ENCODE measurements at places on chromosomes 4 and X.

DNA sequence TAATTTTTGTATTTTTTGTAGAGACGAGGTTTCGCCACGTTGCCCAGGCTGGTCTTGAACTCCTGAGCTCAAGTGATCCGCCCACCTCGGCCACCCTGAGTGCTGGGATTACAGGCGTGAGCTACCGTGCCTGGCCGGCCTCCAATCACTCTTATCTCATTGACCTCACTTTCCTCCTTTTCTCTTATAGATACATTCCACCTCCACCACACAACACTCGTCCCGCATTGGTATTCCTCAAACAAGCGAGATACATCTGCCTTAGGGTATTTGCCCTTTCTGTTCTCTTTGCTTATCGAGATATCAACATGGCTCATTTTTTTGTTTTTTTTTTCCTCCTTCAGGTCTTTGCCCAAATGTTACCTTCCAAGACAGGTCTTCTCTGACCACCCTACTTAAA is 1.8 kb upstream of the PRPS1 start:
- DNase-seq, result no peak

- no peak for DNase-seq
Observed at GRCh38 chrX:70437011-70437410, 7.6 kb upstream of the DLG3 start.

DNA sequence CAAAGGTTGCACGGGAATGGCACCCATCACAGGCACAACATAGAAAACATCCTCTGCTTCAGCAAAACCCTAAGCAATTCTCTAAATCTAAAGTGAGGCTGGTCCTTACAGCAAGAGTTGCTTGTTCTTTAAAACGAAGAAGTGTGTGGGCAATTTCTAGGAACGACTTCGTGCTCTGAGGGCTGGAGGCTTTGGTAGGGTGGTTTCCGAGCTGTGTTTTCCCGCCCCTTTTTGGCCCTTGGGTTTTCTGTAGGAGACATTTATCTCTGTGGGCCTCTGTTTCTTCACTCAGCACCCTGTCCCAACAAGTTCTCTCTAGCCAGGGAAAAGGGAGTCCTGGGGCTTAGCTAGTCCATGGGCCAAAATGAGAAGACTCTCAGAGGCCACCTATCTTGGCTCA is 84.2 kb downstream of the SLC2A9 start:
- DNase-seq, result no peak

- no peak for DNase-seq
Observed at GRCh38 chr4:100690812-100691211, 173.0 kb upstream of the EMCN start.

- DNase-seq, result no peak
Observed at GRCh38 chr4:111433441-111433840, 711.8 kb upstream of the FAM241A start.

DNA sequence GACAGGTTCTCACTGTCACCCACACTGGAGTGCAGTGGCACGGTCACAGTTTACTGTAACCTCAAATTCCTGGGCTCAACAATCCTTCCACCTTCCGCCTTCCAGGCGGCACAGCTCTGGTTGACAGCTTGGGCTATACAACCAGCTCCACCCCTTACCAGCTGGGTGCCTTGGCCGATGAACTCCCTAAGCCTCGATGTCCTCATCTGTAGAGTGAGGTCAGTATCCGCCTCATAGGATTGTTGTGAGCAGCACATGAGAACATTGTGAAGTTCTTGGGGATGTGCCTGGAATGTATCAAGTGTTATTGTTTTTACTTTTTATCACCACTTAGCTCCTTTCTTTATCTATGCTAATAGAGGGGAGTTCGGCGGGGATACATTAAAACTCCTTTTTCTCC is 23.3 kb downstream of the UCHL1 start:
- DNase-seq, result no peak

GRCh38 chr4:66123831-66124413 is 453.6 kb upstream of the EPHA5 start:
- no peak for DNase-seq

DNA sequence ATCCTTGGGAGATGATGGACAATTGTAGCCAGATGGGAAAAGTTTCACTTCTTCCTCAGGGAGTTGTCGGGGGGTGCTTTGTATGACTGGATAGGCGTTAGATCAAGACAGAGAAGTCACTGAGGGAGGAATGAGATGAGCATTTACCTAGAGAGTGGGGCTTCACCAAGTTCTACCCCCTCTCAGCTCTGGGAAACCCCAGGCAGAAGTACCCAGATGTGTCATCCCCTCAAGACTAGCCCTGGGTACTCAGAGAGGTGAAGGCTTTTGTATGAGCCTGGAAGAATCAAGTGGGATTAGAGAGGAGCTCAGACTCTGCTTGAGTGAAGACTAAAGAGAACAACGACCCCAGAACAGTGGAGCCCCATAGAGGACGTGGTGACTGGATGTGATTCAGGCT is 1.9 kb downstream of the MAGEB1 start:
- DNase-seq, result no peak

GRCh38 chr4:37687194-37687562 is 1.0 kb upstream of the RELL1 start:
- DNase-seq, result no peak

- DNase-seq, result no peak
Observed at GRCh38 chr4:138697851-138698250, 317.7 kb upstream of the NOCT start.

- DNase-seq, result no peak
Observed at GRCh38 chr4:111174331-111174730, 551.5 kb upstream of the PITX2 start.

- DNase-seq, result no peak
Observed at GRCh38 chrX:119071381-119071780, 1.4 kb upstream of the CT47C1 start.

- no peak for DNase-seq
Observed at GRCh38 chrX:16587836-16588235, 62.1 kb upstream of the S100G start.

DNA sequence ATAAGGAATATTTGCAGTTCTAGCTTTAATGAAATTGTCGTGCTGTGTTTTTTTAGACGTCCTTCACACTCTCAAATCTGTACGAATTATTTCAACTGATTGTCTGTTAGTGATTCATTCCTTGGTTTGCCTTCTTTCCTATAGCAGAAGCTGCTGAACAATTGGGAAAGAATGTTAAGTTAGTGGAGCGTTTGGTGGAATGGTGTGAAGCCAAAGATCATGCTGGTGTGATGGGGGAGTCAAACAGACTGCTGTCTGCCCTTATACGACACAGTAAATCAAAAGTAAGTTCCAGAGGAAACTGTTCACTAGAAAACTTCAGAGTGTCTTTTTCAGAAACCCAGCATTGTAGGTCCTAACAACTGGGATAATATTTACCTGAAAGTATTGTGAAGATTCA is 159.9 kb downstream of the RAP1GDS1 start:
- DNase-seq, result no peak

DNA sequence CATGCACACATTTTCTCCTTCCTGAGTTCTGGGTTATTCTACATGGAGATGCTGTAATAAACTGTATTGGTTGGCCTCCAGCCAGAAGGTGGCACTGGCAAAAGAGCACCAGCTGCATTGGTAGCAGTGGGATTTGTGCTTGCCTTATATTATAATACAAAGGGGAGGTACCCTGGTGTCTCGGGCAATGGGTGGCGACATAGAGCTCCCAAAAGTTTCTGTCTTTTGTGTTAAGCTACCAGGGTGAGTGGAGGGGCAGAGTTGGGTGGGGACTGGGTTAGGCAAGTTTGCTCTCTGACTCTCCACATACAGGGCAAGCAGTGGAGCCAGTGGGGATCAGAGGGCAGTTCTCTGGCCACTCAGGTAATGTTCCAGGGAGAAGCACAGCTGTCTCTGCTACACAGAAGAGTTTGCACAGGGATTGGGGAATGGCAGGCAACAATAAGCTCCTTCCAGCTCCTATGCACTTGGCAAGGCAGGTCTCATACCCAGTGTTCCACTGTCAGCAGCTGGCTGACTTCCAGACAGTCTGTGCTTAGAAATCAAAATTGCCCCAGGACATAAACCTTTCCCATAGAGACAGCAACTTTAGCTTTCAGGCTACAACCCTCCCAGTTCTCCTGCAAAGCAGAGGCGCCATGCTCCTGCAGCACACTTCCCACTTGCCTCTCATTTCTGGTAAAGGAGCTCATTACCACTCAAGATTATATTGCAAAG is 463.9 kb upstream of the PCDH7 start:
- no peak for DNase-seq

DNA sequence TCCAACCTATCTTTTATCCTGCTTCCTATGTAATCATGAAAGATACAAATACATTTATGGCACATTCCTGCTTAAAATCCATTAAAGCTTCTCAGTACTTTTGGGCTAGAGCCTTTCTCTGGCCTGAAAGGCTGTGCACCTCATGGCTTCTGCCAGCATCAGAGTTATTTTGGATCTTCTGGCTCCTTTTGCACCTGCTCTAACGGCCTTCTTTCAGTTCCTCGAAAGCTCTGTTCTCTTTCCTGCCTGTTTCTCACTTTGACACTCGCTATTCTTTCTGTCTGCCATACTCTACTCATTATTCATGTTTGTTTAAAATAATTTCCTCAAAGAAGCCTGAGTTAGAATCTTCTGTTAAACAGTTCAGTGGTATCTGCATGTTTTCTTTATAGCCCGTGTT is 86.0 kb downstream of the LRP2BP start:
- no peak for DNase-seq

- no peak for DNase-seq
Observed at GRCh38 chrX:42837101-42837726, 59.3 kb upstream of the PPP1R2C start.

GRCh38 chr4:178280362-178280761 is 838.1 kb upstream of the AGA start:
- no peak for DNase-seq

DNA sequence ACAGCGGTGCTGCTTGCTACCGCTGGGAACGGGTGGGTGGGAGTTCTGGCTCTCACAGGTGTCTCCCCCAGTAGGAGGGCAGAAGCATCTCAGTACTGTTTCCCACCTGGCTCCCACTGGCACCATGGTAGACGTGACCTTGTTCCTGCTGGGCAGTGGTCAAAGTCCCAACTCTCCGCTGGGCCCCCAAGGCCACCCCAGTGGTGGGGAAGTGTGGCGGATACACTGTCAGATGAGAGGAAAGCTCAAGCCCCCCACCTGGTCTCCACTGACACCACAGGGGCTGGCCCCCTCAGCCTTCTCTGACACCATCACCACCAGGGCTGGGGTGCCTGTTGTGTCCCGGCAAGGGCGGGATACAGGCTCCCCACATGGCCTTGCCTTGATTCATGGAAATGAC is 24.6 kb downstream of the LETM1 start:
- DNase-seq, result no peak

DNA sequence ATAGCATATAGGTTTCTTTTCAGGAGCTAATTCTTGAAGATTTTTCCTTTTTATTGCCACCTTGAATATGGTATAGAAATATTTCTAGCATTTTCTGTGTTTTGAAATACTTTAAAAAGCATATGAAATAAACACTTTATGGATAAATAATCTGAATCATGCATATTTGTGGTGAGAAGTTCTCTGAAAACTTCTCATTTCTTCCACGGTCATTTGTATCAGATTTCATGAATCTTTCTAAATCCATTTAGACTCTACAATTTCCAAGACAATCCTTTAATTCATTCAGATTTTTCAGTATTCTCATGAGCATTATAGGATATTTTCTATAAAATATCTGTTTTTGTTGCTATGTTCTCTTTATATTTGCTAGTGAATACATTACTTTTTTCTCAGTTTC is 16.2 kb upstream of the CA5B start:
- DNase-seq, result no peak

- DNase-seq, result no peak
Observed at GRCh38 chr4:184598753-184599491, 50.3 kb downstream of the CASP3 start.

DNA sequence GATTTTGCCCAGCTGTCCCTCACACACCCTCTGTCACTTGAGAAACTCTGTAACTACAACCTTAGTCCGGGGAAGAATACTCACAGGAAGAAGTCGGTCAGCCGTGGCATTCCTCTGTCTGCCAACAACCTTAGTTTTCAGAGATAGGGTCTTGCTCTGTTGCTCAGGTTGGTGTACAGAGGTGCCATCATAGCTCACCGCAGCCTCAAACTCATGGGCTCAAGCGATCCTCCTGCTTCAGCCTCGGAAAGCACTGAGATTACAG is 12.2 kb upstream of the SPCS3 start:
- DNase-seq, result no peak

- DNase-seq, result no peak
Observed at GRCh38 chrX:129961180-129962083, 21.0 kb upstream of the BCORL1 start.

GRCh38 chr4:40160258-40160657 is 36.6 kb upstream of the RHOH start:
- DNase-seq, result no peak

DNA sequence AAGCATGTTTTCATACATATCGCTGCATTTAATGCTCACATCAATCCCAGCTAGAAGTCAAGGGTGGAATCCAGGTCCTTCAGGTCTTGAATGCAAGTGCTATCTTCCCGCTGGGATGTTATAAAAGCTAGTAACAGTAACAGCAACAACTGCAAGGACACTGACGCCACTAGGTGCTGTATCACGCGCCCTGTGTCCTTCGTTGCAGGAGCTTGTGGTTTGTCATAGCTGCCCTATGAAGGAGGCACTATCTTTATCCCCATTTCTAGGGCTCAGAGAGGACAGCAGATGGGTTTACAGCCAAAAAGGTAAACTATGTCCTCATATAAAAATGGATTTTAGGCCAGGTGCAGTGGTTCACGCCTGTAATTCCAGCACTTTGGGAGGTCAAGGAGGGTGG is 202.9 kb downstream of the NSUN7 start:
- DNase-seq, result no peak

DNA sequence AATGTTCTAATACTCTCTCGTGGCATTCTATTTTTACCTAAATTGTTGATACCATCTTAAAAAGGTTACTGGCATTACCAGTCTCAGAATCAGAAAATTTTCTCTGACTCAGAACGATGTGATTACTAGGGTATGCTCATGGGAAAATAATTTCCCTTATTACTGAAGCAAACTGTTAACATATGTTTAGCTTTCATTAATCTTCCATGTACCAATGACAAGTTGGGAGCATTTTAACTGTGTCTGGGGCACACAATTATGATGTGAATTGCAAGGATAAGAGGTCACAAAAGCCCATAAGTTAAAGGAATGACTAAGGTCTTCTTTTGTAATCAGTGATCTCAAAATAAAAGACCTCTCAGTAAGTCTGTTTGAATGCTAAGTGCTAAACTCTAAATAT is 1254.6 kb downstream of the PCDH18 start:
- no peak for DNase-seq

- DNase-seq, result no peak
Observed at GRCh38 chrX:20393944-20394343, 127.2 kb upstream of the RPS6KA3 start.

DNA sequence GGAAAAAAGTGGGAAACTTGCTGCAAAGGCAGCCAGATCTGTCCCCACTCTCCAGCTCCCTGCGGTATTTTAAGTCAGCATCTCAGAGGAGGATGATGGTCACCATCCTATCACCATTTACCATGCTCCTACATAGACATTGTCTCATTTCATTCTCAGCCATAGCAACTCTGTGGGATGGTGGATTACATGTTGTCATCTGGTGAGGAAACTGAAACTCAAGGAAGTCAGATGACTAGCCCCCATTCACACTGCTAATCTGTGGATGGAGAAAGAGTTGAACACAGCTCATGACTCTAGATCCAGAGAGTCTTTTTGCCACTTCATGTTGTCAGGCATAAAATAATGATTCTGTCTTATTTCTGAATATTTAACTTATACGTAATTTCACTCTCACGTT is 323.5 kb downstream of the PTTG2 start:
- DNase-seq, result no peak

GRCh38 chr4:20331642-20332041 is 79.9 kb downstream of the SLIT2 start:
- DNase-seq, result no peak

All from substantia nigra (tissue), 51 donors.